ENCODE measurements at places on chromosomes 2 and 18.

- no peak for DNase-seq
Observed at GRCh38 chr18:67549946-67550345, 33.4 kb upstream of the DSEL start.

GRCh38 chr2:189854940-189855339, 70.7 kb downstream of the PMS1 start:
- DNase-seq = no peak

DNA sequence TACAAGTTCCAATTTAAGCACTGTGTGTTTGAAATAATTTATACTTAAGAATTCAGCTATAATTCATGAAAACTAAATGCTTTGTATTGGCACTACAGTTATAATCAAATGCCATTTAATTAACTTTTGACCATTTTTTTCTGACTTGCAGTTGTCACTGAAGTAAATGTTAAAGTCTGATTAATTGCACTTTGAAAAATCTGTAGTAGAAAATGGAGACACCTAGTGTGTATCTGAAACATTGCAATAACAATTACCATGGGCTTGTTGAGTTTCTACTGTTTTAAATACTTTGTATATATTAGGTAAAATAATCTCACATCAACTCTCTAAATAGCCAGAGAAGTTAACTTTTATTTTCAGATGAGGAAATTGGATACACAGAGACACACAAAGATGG, 458.6 kb upstream of the FSIP2 start:
- DNase-seq = no peak

DNA sequence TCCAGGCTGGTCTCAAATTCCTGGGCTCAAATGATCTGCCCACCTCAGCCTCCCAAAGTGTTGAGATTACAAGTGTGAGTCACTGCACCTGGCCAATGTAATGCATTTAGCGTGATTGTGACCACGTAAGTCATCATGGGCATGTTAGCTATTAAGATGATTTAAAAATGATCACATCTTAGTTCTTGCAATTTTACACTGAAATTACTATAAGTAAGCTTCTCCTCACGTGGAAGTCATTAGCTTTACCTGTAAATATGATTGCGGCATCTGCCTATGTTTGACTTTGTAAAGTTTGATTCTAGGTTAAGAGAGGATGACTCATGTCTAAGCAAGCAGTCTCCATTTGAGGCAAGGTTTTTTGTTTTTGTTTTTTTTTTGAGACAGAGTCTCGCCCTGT, 85.5 kb downstream of the PMAIP1 start:
- DNase-seq = no peak

- DNase-seq = no peak
Observed at GRCh38 chr2:178836807-178837206, 29.6 kb upstream of the TTN start.

DNA sequence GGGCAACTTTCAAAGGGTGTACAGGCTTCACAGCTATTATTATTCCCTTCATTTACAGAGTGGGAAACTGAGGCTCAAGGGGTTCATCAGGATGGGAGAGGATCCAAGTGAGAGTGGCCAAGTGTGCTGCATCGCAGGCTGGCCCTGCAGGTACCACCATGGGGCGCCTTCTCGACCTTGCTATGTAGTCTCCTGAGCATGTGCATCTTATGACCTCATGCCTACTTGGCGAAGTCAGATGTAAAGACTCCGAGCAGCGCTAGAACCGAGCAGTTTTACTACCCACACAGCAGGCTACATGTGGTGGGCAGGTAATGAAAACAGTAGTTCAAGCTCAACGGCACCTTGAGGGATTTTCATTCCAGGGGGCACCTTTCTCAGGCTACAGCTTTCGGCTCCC, 42.0 kb downstream of the TFCP2L1 start:
- no peak for DNase-seq

- DNase-seq = no peak
Observed at GRCh38 chr2:157866202-157866601, 9.9 kb downstream of the ACVR1 start.

- DNase-seq = no peak
Observed at GRCh38 chr2:200338692-200339091, 32.2 kb downstream of the SPATS2L start.

DNA sequence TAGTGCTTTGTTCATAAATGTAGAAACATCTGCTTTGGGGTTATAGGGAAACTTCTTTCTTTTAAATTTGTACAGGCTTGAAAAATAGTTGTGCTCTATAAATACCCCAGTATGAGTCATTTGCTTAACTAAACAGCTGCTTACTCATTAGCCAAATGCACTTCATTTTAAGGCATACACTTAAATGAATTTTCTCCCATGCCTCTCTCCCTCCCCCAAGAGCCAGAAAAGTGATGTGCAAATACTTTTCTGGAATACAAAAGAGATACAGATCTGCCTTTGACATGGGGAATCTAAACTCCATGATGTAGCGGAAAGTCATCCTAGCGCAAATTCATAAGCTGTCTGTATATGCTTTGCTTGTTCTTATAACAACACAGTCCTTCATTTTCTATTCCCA, 469.4 kb downstream of the DLGAP1 start:
- DNase-seq = no peak

DNA sequence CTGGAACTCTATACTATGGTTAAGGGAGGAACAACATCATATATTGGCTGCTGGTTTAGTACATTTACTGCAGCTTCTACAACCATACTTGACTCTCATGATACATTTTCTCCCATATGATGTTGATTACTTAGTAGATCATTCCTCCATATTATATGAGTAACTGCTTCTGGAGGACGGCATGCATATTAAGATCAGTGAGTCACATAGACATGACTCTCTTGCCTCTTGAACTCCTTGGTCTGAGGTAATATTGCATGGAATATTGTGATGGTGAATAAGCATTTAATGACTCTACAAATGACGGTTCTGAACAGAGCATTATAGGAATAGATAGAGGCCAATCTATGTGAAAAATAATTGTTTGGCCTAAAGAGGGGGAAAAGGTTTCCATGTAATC, 418.8 kb upstream of the SPHKAP start:
- DNase-seq = no peak

DNA sequence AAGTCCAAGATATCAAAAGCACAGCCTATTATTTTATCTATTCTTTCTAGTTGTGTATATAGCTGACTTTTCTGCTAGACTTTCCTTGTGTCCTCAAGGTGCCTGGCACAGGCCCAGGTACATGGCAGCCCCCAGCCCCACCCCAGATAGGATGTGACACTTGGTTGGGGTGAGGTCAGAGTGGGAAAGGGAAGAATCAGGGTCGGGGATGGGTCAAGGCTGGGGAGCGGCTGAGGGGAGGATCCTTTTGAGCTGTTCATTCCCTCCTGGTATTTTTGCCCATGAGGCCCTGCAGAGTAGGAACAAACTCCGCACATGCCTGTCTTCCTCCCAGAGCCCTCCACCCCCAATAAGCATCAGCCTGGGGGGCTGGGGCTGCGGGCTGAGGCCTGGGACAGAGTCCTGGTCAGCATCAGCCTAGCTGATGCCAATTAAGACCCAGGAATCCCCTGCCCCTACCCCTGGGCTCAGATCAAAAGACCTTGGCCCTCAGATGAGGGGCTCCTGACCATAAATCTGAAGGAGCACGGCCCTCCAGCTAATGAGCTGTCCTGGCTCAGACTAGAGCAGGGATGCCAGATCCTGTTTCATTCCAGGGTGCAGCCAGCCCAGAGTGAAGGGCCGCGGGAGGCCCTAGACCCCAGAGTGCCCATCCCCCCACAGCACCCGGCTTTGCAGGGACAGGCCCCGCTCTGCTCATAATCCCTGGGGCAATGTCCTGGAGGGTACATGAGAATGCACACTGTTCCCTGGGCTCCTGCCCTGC, 85.3 kb downstream of the SDC1 start:
- DNase-seq = no peak

GRCh38 chr18:57728941-57729511, 74.1 kb downstream of the ATP8B1 start:
- DNase-seq = no peak

DNA sequence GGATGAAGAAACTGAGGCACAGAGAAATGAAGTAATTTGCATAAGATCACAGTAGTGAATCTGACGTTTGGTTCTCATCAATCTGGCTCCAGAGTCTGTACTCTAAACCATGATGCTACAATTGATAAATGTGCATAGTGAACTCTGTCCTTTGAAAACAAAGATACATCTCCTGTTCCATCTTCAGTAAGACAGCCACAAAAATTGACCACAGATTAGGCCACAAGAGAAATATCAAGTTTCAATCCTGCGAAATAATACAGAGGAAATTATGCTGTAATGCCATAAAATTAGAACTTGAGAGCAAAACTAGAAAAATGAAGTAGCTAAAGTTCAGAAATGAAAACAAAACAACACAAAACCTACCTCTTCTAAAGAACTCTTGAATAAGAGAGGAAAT, 28.4 kb downstream of the FAM98A start:
- no peak for DNase-seq

DNA sequence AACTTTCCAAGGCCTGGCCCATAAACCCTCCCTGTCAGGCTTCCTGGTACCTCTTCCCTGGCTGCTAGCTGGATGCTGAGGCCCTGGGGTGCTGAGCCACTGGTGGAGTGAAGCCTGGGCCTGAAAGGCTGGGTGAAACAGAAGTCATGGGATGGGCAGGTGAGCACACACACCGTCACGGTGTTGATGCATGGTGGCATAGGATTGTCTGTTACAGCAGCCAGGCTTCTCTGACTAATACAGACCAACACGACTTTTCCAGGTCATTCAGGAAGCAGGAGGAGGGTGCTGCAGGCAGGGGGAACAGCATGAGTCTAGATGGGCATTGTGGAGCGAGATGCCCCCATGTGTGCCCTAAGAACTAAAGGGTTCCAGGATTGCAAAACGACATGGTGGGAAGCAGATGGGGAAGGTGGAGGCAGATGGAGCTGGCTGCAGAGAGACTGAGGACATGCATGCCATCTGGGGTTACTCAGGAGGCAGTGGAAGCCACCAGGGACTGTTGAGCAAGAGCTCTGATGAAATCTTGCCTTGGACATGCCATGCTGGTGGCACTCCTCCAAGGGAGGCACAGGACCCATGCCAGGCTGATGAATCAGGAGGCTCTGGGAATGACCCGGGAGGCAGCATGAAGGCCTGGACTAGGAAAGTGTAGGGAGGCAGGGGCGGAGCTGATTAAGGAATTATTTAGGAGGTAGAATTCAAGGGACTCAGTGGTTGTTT, 480.9 kb downstream of the TSN start:
- DNase-seq = no peak

GRCh38 chr2:96470636-96471035, 34.5 kb downstream of the NEURL3 start:
- no peak for DNase-seq

DNA sequence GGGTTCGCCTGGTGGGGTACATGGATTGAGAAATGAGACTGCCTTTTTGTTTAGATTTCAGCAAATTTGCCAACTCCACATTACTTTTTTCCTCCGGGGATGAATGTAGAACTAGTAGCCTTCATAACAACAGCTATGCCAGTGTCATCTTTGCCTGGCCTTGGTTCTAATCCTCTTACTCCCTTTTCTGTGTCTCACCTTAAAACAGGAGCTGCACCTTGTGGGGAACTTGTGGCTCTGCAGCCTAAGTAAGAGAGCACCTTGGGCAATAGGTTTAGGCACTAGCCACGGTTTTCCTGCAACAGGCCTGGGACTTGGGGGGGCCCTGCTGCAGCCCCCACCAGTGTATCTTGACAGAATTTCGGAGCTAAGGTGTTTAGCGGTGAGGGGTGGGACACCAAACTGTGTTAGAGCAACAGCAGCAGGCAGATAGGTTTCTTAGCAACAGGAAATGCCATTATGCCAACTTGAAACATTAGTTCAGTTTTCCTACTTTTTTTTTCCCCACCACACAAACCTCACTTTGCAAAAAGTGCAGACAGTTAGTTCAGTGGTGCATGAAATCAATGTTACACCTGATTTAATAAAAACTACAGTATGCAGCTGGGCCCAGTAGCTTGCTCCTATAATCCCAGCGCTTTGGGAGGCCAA, 173.7 kb downstream of the PRKCE start:
- no peak for DNase-seq

- no peak for DNase-seq
Observed at GRCh38 chr2:48120112-48120511, 213.8 kb upstream of the FBXO11 start.
